ENCODE measurements at places on chromosomes 3 and 15.

DNA sequence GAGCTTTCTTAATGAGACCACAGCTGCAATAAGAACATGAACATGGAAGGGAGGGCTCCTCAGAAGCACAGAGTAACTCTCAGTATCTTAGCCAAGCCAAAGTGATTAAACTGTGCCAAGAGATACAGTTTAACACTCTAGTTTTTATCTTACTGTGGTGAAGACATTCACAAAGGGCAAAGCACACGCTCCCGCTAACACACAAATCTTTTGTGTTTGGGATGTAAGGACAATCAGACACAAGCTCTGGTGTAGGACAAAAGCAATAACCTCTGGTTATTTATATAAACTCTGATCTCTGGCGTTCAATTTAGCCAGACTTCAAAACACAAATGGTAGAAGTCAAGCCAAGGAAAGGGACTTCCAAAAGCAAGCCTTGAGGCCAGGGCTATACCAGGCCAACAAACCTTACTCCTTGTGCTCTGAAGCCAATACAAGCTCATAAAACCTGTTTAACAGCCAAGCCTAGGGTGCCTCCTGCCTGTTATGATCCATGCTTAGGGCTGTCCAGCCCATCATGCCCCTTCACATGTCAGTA, 27.8 kb downstream of the DPH3 start:
- DNase-seq, result no peak

GRCh38 chr3:38254872-38255271, 10.7 kb upstream of the SLC22A13 start:
- no peak for DNase-seq

DNA sequence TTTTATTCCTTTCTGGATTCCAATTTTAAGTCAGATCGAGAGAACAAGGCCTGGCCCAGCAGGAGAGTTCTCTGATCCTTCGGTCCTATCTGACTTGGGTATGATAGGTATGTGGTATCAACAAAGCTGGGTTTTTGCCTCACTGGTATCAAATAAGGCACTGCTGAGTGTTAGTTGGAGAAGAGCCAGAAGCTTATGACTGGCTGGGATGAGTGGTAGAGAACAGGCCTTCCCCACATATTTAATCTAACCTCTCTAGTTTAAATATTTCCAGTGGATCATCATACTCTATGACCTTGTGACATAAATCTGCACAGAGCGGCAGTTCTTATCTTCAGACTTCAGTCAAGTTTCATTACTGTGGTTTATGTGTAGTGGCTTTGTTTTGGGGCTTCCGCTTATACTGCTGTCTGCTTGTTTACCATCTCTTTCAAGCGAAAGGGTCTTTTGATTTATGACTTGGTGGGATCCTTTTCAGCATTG, 164.5 kb downstream of the PTPRG start:
- peak; percentile 37 for DNase-seq

DNA sequence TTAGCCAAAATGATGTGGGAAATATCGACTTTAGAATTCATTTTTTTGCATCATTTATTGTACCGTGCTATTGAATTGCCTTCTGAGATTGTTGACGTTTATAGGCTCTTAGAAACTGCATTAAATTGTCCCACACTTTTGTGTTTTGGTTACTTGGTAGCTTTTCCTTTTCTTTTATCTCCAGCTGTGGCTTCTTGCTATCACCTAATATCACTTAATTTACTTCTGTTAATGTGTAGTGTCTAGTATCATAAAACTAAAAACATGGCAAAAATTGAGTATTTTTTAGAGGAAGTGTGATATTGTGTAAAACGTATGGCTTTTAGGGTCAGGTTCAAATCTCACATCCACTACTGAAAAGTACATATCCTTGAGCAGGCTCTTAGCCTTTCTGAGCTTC, 11.2 kb downstream of the TMOD3 start:
- no peak for DNase-seq

- no peak for DNase-seq
These were observed 41.4 kb upstream of the IL12A start for GRCh38 chr3:159947220-159947619.

- no peak for DNase-seq
These were observed 20.6 kb downstream of the COL8A1 start for GRCh38 chr3:99659032-99659431.

- no peak for DNase-seq
These were observed 1.1 kb upstream of the CDV3 start for GRCh38 chr3:133572158-133573053.

DNA sequence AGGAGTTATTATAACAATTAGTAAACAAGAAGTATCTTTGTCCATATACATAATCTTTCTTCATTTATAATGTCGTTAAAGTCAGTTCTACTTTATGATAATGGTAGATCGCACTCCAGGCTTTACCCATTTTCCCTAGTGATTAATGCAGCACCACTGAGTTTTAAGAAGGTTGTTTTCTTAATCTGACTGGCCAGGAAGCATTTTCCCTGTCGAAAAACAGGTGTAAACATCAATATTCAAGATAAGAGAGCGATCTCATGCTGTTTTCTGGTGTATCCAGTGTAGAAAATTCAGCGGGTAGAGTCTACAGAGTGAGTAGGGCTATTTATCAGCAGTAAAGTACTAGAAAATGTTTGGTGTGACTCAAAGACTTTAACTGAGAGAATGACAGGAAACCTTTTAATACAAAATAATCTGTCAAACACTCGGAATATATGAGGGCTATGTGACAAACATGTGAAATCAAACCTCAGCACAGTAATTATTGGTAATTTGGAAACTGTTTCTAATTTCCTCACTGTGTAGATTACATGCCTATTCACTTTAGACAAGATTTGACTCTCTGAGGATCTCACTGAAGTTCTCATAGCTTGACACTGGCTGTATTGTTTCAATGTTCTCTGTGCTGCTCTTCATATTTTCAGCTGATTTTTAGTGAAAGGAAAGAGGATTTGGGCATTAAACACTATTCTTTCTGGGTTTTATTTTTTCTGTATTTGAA, 1013.2 kb downstream of the VGLL3 start:
- no peak for DNase-seq

DNA sequence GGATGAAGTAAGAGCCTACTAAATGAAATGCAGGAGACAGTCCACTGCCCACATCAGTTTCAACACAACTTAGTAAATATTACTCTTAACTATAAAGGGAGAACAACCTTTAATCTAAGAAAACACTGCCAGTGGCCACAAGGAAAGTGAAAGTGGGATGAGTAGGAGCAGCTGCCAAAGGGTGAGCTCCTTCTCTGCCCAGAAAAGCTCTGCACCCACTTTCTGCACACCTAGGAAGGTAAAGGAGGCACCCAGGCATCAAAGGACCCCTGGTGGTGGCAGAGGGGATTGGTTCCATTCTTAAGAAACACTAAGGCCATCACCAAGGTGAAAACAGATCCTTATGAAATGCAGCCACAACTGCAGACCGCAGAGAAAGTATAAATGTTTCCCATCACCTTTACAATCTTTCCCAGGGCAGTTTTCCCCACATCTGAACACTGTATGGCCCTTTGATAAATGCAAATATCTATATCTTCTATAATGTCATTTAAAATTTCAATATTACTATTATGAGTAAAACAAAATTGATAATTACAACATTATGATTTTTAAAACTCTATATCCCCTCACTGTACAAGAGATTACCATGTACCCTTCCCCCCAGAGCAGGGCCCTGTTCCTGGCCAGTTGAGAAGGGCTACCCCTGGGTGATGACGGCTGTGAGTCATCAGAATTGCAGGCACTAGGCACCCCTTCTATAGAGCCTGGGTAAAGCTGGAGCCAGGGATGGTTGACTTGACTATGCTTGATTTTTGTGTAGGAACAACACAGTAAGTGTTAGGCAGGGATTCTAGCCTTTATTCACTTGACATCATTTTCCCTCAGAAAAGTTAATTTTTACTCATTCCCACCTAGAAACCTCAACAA, 92.0 kb downstream of the SNRK start:
- no peak for DNase-seq

- no peak for DNase-seq
These were observed 638.7 kb downstream of the RBMS3 start for GRCh38 chr3:29919571-29919970.

- DNase-seq, result no peak
These were observed 12.4 kb downstream of the GLCE start for GRCh38 chr15:69172847-69173246.

DNA sequence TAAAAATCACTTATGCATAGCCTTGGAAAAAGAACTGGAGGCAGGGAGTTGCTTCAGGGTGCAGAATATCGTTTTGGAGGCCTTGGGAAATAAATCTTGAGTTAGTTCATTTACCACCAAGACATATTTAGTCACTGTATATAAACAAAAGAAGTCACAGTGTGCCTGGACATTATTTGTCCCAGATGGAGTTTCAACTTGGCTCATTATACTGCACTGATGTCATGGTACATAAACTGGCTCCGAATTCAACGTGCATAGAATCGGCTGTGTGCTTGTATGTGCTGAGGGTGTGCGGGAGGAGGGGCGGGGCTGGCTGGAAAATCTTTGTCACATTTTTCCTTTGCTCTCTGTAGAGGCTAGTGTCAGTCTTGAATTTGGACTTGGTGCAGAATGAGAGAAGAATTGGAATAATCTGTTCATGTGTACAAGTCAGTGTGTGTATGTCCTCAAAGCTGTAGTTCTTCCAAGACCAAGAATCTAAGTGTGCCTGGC, 86.6 kb downstream of the FNDC3B start:
- no peak for DNase-seq

- DNase-seq, result no peak
These were observed 430.6 kb upstream of the MCTP2 start for GRCh38 chr15:93800805-93801204.

GRCh38 chr3:173735841-173736240, 338.3 kb downstream of the NLGN1 start:
- DNase-seq, result no peak

DNA sequence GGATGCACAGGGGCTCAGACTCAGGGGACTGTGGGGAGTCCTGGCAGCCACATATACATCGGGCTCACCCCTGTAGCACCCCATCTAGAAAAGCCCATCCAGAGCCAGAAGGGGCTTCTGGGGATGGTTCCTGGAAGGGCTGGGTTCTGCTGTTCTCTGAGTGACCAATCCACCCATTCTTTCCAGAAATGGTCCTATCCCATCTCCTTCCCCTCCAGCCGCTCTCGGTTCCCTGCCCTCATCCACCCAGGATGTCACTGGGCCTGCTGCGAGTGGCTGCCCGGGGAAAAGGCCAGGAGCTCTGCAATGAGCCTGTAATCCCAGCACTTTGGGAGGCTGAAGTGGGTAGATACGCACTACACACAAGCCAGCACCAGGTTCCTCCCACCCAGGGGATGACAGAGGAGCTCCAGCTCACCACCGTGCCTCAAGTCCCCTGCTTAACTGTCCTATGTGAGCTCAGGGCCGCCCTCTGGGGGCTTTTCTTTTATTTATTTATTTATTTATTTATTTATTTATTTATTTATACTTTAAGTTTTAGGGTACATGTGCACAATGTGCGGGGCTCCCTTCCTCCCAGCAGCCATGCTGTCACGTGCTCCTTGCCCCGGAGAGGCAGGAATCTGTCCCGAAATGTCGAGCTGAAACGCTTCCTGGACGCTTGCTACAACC, 13.6 kb upstream of the CSK start:
- no peak for DNase-seq

DNA sequence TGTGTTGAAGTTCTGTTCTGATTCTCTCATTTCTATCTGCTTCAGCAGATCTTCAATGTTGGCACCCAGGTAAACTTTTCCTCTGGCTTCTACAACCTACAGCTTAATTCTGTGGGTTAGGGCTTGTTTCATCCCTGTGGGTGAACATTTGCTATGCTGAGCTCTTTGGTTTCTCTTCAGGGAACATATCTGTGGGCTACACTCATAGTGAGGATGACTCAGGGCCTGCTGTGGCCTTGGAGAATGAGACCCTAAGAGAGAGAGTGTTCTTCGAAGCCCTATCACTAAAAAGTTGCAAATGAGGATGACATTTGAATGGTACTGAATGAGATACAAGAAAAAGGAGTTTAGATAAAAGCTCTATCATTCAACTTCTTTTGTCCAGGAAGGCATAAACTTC, 346.2 kb upstream of the CBLB start:
- no peak for DNase-seq

DNA sequence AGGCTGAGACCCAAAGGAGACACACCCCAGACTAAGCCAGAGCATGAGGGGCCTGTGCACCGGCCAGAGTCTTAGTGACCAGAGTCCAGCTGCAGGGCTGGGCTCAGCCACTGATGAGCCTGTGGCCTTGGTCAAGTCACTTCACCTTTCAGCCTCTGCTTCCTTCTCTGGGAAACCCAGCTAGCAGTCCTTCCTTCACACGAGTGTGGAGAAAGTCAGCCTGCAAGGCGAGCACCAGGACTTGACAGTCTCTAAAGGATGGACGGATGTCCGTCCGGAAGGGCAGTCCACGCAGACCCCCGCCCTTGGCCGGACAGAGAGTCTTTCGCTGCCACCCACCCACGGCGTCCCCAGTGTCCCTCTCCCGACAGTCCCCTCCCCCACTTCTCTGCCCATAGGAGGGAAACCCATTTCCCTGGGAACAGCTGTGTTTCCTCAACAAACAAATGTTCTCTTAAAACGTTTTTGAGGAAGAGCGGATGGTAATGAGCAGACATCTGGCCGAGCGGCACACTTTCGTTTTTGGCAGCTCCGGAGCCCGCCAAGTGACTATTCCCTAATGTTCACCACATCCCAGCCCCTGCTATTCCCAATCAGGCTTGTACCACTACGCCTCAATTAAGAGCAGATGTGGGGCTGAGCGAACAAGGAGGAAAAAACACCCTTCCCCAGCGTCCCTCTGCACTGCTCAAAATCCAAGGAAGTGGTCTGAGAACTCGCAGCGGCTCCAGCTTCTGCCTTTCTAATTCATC, 129.1 kb upstream of the SMAD3 start:
- DNase-seq, result peak; percentile 76

DNA sequence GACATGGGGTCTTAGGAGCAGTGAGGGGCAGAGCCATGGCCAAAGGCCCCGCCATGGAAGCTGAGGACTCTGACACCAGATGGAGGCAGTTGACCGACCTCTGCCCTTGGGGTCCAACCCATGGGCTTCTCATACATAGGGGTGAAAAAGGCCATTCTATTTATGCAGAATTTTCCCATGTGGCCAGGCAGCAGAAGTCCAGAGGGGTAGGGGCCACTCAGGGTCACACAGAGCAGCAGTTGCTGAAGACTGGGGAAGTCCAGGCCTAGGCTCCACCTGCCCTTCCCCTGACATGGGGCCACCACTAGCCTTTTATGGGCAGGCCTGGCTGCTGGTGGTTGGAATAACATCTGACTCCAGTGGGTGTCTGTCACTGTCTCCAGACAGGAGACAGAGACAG, 6.4 kb downstream of the PRSS50 start:
- DNase-seq, result no peak

DNA sequence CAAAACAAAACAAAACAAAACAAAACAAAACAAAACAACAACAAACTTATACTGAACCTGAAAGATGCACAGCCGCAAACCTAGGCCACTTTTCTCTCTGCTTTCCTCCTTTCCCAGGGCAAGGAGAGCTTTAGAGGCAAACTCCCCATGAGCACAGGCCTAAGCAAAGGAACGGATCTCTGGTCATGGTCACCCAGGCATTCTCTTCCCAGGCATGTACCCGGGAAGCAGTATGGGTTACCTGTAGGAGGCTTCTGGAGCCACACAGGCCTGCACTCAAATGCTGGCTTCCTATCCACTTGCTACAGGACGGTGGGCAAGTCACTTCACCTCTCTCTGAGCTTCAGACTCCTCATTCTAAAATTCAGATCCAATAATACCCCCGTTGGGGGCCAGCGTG, 171.8 kb downstream of the SMAD6 start:
- DNase-seq, result no peak
